NCI-H226 (cell line): ENCODE measurements at places on chromosomes 5 and 9.

DNA sequence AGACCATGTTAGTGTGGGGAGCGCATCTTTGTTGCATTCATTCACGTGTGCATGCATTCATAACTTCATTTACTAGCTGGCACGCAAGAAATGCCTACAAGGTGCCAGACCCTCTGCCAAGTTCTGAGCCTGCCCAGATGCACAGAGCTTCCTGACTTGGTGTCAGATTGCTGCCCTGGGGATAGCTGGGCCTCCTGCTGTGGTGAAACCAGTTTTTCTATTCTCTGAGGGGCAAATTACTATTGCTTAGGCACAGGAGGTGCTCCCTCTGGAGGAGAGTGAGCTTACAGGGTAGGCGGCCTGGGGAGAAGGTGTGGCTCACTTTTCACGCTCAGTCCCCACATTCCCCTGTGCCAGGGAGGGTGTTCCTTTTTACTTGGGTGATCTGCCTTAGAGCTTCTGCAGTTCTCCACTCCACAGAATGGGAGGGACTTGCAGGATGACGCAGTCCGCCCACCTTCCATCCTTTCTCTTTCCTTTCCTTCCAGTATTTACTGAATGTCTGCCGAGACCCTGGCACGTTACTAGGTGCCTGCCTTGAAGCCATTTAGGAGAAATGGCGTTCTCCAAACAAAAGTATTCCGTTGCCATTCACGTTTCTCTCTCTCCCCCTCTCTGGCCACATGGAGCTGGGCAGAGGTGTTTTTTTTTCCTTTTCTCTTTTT lies 27.9 kb upstream of the CTNNA1 start:
- DNase-seq: peak; percentile 43

DNA sequence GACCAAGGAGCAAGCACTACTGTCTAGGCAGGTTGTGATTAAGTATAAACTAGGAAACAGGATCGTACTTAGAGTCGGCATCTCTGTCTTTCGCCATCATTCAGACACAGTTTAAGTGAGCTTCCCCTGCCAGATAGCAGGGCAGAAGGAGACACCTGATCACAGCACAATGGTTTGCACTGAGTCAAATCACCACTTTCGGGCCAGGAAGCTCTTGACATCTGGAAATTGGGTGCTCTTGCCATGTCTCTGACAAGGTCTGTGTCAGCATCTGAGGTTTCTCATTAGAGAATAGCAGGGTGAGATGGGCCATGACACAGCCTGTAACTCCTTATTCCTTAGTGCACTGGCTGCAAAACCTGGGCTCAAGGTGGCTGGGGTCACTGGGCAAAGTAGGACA lies 8.3 kb downstream of the ADRB2 start:
- no peak for DNase-seq

DNA sequence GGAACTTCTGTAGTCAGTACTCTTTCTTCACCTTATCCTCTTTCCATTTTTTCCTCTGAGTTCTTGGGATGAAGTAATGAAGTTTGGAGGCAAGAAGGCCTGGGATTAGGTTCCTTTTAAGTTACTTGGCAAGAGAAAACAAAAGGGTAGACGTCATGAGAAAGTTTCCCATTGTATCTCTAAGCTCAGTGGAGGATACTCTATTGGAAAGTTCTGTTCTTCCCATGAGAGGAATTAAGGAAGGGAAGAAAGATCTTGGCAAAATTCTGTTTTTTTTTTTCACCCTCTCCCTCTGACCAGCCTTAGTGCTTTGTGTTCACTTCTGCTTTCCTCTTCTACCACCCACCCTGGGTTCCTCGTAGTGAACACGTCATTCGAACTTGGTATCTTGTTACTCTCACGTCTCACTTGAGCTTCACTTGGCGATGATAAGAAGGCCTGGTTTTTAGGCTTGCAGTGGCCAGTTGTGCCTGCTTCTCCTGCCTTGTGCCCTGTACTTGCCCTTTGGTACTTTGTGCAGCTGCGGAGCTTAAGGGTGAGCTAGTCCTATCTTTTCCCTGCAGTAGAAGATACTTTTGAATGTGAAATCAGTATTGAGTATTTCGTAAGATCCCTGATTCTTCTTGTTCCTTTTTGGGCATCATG lies 67.0 kb downstream of the ARHGAP26 start:
- DNase-seq: no peak

GRCh38 chr9:121358751-121359150 lies 11.3 kb downstream of the STOM start:
- DNase-seq: no peak

GRCh38 chr5:34690898-34691297 lies 34.8 kb downstream of the RAI14 start:
- DNase-seq: no peak

GRCh38 chr5:124772457-124773200 lies 26.2 kb upstream of the ZNF608 start:
- DNase-seq: no peak

DNA sequence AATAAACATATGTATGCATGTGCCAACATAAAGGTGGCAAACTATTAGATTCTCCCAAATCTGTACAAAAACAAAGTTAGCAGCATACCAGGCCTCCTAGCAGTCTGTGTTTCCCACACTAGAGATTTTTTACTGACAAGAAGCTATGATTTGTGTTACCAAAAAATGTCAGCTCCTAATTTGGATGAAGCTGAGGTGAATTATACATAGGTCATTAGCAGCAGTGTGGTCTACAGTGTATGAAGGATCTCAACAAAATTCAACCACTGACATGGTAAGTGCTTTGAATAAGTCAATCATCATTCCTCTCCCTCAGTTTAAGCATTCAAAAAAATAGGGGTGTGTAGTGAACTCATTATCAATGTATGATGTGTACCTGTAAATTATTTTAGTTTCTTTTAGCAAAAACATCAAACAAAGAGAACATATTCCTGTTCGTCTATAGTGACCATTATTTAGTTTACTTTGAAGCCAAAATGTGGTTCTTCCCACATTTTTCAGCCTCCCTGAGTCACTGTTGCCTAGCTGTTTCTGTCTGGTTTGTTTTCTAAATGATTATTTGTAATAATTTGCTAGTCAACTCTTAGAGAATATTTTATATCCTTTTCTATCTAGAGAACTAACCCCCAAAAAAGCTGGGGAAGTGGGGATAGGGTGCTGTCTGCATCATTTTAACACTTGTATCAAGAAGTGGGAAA lies 52.1 kb upstream of the RGMB start:
- DNase-seq: no peak

DNA sequence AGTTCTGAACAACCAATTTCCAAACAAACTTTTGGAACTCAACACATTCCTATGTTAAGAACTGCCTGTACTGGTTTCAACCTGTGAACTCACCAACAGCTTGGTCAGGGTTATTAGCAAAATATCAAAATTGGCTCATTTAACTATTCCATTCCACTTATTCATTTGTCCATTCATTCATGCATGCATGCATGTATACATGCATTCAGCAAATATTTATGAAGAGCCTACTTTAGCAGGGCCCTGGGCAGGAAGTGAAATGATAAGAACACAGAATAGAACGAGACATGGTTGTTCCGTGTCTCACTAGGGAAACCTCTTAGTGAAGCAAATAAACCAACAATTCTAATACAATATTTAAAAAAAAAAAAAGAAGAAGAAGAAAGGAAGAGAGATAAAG lies 107.4 kb downstream of the GLIS3 start:
- DNase-seq: no peak

- no peak for DNase-seq
Observed at GRCh38 chr5:149953436-149954121, 7.0 kb upstream of the SLC26A2 start.

GRCh38 chr9:100098046-100098886 lies 534 bp downstream of the ERP44 start:
- DNase-seq: peak; percentile 79
